ENCODE measurements at places on chromosomes 6 and 20. TPM values are rescaled to one million over a fixed set of nuclear protein-coding genes. Genes with fewer than 3 reads are reported as not detected.
A peak's percentile ranks its signal among the peaks of the same experiment; 100 is the strongest.

DNA sequence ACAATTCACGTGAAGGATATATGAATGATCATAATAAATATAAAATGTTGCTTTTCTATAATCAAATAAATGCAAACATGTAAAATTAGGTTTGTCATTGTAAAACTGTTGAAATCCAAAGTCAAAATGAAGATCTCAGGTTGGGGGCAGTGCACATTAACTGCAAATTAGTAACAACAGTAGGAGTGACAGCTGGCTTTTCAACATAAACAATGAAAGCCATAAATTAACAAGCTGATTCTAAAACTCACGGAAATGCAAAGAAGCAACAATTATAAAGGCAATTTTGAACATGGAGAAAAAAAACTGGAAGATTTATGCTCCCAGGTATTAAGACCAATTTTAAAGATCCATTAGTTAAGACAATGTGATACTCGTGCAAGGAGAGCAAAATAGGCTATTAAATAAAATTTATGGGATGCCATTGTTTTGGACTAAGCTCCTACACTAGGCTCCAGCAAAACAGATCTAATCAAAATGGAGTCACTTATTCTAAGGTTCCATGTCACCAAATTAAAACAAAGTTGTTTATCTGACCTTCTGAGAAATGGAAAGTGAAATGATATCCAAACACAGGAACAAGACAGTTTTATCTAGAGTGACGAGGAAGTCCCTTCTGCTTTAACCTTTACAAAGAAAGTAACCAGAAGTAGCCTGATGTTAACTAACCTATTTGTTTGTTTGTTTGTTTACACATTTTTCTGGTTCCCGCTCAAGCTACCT lies 770.8 kb downstream of the EPHA7 start:
- no peak for DNase-seq

DNA sequence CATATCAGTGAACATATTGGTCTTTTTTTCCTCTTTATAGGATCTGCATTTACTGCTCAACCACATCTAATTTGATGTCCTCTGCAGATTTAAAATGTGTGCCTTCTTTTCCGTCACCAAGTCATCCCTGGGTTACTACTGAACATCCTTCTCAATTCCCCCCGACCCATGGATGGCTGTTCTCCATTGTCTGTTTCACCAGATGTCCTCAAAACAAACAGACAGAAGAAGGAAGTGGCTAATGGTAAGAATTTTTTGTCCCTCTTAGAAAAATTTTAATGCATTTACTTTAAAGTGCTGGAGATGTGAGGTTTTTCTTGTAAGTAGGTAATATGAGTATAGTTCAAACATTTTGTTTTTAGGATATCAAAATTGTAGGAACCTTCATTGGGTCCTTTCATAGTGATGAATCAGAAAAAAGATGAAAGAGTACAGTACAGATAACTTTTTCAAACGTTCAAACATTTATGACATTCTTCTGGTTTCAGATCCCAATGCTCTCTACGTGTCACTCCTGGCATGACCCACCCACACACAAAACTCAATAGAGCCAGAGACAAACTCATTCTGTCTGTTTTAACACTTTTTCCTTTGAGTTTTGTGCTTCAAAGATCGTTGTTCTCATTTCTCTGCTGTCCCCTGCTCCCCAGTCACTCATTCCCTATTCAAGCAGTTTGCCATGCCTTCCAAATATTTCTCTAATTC lies 276.4 kb downstream of the PRL start:
- DNase-seq = no peak

- no peak for DNase-seq
These were observed 1128.7 kb upstream of the ADGRB3 start for GRCh38 chr6:67506352-67506751.

GRCh38 chr20:63133481-63134091 lies 82.3 kb downstream of the YTHDF1 start:
- DNase-seq = no peak

- DNase-seq = no peak
These were observed 56.4 kb downstream of the RIPOR2 start for GRCh38 chr6:24879351-24879750.

GRCh38 chr20:10423735-10424134 lies 10.3 kb downstream of the MKKS start:
- DNase-seq = no peak

DNA sequence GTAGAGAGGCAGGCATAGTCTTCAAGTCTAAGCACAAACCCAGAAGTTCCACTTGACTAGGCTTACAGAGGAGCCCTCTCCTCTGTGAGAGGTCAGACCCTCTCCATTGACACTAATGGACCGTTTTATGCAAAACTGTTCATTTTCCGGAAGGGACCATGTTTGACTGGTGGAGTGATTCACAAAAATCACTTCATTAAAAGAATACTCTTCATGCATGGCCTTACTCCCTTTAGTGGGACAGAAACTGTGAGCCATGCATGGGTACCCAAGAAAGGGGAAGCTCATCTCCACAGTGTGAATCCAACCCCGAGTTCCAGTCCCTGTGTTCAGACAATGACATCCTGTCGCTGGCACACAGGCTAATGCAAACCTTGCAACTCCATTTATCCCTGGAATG lies 63.2 kb downstream of the OLIG3 start:
- DNase-seq = no peak

- no peak for DNase-seq
These were observed 175.4 kb upstream of the PRND start for GRCh38 chr20:4546342-4546741.

DNA sequence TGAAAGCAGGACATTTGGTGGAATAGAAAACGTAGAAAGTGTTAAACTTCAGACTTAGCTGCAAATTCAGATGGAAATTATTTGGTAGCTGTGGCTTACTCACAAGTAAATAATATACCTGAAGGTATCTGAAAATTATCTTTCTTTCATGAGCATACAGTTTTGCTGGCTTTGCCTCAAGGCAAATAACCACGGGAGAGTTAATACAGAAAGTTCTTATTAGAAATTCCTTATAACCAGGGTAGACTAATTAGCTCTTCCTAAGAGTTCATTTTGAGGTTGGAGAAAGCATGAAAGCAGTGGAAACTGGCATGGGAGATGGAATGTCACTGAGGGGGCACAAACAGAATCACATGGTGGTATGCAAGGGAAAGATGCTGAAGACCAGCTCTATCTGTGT lies 217.5 kb downstream of the CD83 start:
- DNase-seq = no peak

DNA sequence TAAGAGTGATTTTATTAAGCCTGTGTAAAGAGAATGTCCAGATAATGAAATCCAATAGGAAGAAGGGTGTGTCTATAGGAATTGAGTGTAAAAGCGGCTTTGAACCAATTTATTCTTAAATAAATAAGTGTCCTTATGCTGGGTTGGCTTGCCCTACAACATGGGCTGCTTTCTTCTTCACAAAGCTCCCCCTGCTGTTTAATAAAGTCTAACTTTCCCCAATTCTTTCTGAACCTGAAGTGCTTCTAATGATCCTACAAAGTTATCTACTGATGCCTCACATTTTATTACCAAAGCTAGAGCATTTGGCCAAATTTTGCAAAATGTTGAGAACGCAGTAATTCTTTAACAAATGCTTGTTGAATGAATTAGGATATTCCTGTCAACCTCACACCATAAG lies 36.3 kb upstream of the SIRT5 start:
- peak; percentile 25 for DNase-seq

DNA sequence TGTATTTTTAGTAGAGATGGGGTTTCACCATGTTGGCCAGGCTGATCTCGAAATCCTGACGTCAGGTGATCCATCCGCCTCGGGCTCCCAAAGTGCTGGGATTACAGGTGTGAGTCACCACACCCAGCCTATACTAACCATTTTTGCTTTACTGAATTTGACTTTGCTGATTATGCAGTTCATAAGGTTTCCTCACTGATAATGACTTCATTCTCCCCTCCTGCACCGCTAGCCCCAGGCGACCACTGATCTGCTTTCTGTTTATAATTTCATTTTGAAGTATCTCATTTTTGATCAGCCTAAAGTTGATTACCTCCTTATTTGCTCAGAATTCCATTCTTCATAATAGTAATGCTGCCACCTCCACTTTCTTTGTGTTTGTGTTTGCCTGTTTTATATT lies 48.7 kb upstream of the FAM83D start:
- no peak for DNase-seq

GRCh38 chr6:102981490-102982015 lies 1588.0 kb downstream of the GRIK2 start:
- no peak for DNase-seq

GRCh38 chr6:18536591-18537055 lies 149.5 kb downstream of the RNF144B start:
- DNase-seq = no peak

GRCh38 chr6:82364087-82365015 lies 734 bp downstream of the TPBG start:
- peak; percentile 29 for DNase-seq

GRCh38 chr20:40894237-40894630 lies 134.4 kb upstream of the TOP1 start:
- DNase-seq = no peak

- no peak for DNase-seq
These were observed 42.8 kb downstream of the CTCFL start for GRCh38 chr20:57482148-57482547.

- no peak for DNase-seq
These were observed 9.8 kb upstream of the CNKSR3 start for GRCh38 chr6:154520280-154520679.

DNA sequence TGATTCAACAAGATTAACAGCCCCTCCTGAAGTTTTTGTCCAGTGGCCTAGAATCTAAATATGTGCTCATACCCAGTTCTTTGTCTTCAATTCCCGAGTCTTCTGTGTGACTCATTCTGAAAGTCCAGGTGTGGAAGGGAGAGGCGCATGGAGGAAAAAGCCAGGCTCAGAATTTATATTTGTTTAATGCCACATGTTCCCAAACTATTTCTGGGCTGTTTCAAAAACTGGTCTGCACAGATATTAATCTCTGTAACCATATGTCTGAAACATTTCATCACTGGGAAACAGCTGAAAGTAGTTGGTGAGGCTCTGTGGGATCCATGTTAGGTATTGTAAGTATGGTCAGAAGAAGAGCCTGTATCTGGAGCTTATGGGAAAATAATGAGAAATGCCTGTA lies 266.0 kb downstream of the PAX1 start:
- no peak for DNase-seq

DNA sequence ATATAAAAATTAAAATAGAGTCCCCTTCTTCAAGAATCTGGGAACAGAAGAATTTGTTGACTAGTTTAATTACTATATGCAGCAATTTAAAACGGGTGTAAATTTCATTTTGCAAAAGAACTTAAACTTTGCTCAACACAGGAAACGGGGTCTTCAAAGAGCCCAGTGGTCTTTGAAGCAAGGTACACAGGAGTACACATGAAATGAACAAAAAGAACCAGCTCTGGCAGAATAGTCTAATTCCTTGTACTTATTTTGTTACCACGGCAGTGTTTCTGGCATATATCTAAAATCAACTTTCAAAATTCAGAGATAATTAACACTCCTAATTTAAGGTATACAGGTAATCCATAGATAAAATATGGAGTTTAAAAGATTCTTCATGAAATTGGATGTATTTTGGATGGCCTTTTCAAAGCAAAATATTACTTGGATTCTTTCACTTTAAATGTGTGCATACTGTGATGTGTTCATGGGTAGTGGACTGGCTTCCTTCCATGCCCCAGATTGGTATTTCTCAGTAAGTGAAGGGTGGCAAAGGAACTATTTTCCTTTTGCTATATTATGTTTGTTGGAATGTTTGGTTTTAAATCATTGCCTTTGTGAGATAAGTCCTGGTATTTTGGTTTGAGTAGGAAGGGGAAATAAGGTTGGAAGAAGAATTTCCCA lies 96.8 kb upstream of the THEMIS start:
- no peak for DNase-seq

DNA sequence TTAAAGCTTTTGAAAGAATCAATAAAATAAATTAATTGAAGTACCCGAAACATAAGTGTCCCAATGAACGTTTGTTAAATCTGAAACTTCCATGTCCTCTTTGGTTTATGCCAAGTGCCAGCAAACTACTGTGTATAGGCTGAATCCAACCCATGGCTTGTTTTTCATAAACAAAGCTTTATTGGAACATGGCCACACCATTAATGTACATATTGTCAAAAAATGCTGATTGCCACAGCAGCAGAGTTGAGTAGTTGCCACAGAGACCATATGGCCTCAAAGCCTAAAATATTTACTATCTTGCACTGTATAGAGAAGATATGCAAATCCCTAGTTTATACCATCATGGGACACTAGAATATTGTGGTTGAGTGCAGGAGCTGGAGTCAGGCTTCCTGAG lies 406.1 kb downstream of the MAFB start:
- no peak for DNase-seq

DNA sequence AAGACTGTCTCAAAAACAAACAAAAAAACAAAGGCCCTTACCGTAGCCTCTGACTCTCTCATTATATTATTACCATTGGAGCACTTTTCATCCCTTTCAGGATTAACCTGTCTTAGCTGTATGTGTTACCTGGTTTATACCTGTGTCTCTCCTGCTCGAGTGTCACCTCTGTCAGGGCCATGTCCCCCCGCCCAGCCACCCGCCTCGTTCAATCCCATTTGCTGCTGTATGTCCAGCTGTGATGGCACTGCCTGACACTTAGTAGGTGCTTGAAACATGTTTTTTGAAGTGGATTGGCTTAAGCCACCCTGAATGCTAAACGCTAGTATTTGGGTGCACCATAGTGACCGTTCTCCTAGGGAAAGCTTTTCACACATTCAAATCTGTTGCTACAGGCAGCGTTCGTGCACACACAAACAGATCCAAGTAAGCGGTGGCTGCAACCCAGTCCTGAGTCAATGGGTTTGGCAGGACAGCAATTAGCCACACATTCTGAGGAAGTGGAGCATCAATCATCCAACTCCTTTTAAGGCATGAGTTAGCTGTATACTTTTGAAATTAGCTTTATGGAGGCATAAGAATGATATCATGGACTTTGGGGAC lies 98.9 kb upstream of the ZNF217 start:
- peak; percentile 19 for DNase-seq

DNA sequence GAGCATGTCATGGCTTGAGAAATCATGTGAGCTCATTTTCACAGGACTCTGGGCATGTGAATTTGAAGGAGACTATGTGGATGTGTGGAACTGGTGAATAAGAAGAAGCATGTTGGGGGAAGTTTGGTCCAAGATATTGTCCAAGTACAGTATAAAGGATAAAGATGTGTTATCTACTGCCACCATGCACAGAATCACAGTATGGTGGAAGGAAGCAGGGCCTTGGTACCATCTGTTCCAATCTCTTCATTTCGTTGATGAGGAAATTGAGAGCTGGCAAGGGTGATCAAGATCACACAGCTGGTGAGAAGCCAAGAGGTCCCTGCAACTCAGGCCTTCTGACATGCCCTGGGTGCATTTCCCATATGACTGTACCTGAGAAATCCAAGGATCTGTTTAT lies 31.5 kb upstream of the RIPOR2 start:
- DNase-seq = no peak

The NOX3 gene
- not detected for total RNA-seq

The CAGE1 gene
- total RNA-seq = not detected

The BMP2 gene
- 1.1 TPM for total RNA-seq

The FKBP5 gene
- total RNA-seq = 2.0 TPM

The RAD21L1 gene
- total RNA-seq = not detected

The CLVS2 gene
- not detected for total RNA-seq

The SMIM28 gene
- not detected for total RNA-seq

The MOCS3 gene
- 6.4 TPM for total RNA-seq

The TRERF1 gene
- total RNA-seq = 5.2 TPM

The TBX18 gene
- total RNA-seq = 0.48 TPM

The CAPN11 gene
- total RNA-seq = not detected

The KCNQ2 gene
- 6.6 TPM for total RNA-seq

The CUTA gene
- 183 TPM for total RNA-seq
